Hippocampal formation (tissue), 2 donors: ENCODE measurements at places on chromosomes 16 and 17.

DNA sequence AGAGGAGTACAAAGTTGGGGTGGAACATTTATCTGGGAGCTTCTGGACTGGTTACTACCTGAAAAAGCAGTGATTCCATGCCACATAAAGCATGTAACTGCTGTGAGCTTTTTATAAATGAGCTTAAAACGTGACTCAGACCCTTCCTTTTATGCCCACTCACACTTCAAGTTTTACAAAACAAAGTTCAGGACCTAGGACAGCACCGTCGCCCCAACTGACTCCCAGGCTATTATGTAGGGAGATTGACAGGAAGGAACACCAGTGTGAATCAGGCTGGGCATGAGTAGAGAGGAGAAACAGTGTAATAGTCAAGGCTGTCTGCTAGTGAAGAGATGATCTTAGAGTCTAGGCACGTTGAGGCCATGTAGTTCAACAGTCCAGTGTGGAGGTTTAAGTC, 91.6 kb upstream of the DNAH9 start:
- no peak for DNase-seq

DNA sequence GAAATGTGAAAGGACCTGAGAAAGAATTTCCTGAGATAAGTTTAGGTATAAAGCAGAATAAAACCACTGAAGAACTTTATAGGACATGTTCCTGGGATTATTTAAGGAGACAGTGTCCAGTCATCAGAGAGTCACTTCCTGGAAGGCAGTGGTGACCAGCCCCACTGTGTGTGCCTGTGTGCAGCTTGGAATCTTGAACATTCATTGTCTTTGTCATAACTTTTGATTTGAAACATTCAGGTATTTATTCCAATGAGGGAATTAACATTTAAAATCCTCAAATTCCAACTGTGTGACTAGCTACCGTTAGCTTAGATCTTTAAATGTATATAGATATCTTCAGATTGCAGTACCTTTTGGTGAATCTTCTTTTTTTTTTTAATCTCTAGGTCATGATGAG, 61.7 kb upstream of the MRC2 start:
- DNase-seq = no peak

DNA sequence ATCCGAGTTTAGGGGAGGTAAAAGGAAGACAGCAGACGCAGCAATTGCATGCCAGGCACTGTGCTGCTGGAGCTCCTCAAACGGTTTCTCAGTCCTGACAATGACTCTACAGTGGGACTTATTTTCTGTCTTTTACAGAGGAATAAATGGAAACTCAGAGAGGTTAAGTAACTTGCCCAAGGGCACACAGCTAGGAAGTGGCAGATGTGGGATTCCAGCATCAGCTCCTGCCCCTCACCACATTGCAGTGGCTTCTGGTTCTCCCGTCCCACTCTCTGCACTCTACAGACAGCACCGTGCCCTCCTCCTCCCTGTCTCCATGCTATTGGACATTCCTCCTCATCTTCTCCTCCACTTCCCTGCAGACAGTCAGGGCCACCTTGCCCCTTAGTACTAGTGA, 74.2 kb upstream of the KSR1 start:
- DNase-seq = no peak

- no peak for DNase-seq
These were observed 308.4 kb downstream of the ZFHX3 start for GRCh38 chr16:72739577-72739976.

GRCh38 chr16:28534542-28535373, 4.0 kb downstream of the NUPR1 start:
- no peak for DNase-seq

DNA sequence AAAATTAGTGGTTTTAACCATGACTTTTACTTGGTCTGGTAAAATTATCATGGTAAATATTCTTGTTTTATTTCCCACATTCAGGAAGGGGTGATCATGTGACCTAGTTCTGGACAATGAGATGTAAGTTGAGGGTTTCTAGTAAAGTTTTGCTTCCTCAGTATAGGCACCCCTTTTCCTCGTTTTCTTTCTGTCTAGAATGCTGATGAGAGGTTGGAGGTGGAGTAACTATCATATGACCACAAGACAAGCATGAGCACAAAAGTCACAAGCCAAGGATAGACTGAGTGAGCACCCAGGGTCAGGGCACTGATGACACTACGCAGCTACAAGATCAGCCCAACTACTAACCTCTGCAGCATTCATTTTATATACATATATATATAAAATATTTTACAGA, 53.9 kb downstream of the MYO1D start:
- no peak for DNase-seq

- DNase-seq = no peak
These were observed 123.5 kb upstream of the CACNG5 start for GRCh38 chr17:66711401-66711800.

GRCh38 chr17:64154313-64154695, 24.4 kb upstream of the ERN1 start:
- DNase-seq = no peak

DNA sequence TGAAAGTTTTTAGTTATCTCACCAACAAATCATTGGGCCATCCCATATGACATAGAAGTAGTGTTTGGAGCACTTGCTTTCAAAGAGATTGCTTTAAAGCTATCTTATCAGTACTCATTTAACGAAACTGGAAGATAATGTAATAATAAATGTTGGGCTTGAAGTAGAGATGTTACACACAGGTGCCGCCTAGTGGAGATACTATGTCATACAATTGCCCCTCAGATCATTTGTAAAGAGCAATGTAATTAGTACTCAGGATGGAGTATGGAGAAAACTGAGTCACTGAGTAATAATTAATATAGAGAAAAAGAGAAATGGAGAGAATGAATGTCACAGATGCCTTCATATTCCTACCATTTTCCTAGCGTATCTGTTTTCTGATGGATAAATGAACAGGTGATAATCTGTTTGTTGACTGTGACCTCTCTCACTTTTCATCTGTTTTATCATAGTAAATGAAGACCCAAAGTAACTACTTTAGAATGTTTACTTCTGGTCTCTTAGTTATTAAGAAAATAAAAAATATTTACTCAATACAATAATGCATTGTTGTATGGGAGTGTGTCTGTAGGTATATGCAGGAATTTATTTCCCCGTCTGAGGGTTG, 80.4 kb downstream of the EFCAB5 start:
- peak; percentile 0 for DNase-seq

DNA sequence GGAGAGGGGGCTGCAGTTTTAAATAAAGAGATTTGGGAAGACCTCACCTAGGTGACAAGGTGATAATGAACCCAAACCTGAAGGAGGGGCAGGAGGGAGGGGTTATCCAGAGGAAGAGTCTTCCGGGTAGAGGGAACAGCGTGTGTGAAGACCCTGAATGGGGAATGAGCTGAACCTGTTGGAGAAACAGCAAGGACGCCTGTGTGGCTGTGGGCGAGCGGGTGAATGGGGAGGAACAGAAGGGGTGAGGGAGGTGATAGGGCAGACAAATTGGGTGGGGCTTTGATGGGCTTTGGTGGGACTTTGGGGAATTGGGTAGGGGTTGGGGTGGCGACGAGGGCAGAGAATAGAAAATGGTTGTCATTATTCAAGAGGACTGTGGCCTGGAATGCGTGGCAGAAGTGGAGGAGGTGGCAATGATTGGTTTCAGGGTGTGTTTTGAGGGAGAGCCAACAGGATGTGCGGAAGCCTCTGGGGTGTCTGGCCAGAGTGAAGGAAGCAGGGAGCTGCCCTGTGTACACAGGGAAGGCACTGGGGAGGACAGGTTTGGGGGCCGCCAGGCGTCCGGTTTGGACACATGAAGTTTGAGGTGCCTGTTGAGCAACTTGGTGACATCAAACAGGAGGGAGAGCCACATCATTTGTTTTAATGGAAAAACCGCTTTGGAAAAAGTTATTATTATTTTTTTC, 48.7 kb downstream of the NKD1 start:
- no peak for DNase-seq

DNA sequence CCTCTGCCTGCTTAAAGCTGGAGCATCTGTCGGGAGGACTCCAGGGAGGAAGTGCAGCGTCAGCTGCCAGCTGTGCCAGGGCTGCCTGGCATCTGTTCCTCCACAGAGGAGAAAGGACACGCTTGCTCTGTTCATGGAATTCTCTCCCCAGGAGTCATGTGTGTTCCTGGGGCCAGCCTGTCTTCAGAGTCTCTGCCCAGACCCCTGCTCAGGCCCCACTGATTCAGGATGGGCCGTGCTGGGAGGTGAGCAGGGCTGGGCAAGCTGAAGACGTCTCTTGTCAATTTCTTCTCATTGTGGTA, 24.2 kb downstream of the CRISPLD2 start:
- DNase-seq = no peak

- no peak for DNase-seq
These were observed 10.4 kb downstream of the LLGL1 start for GRCh38 chr17:18235743-18236256.

GRCh38 chr17:8105957-8106398, 12.3 kb downstream of the ALOXE3 start:
- DNase-seq = no peak

DNA sequence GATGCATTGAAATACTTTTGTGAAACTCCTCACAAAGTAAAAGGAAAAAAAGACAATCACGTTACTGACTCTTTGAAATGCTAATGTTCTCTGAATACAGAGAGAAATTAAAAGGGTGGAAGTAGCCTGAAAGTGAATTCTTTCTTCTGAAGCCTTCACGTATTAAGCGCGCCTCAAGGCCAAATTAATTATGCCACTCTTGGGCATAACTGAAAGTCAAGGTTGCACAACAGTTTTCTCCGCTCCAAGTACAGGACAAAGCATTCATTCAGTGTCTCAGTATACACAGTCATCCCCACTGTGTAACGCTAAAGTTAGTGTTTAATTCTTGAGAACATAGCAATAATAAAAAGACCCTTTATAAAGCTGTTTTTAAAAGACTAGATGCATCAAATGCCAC, 21.5 kb downstream of the PARN start:
- DNase-seq = no peak

GRCh38 chr16:72174726-72175125, 2.8 kb upstream of the PMFBP1 start:
- DNase-seq = no peak

DNA sequence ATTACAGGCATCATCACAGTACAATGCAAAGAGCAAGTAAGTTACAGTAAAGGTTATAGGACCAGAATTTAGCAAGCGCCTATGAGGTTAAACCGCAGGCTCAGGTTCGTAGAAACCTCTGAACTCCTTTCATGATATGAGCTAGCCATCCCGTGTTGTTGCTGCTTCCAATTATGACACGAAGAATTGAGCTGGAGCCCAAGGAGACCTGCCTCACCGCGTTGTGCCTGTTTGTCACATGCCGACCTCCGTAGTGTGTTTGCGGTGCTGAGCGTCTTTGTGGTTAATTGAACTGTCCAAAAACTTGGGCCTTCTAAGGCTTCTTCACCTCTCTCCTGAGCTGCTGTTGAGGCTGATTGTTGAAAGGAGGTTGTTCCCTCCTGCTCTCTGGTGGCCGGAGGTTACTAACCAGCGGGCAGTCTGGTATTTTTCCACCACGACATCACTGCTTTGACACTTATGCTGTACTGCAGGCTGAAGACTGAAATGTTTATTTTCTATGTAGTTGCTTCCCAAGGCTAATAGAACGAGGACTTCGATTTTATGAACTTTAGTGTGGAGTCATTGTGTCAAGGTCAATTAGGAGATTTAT, 67.5 kb downstream of the SEC14L1 start:
- peak; percentile 58 for DNase-seq

- DNase-seq = no peak
These were observed 76.9 kb downstream of the CYB561 start for GRCh38 chr17:63369233-63369632.

DNA sequence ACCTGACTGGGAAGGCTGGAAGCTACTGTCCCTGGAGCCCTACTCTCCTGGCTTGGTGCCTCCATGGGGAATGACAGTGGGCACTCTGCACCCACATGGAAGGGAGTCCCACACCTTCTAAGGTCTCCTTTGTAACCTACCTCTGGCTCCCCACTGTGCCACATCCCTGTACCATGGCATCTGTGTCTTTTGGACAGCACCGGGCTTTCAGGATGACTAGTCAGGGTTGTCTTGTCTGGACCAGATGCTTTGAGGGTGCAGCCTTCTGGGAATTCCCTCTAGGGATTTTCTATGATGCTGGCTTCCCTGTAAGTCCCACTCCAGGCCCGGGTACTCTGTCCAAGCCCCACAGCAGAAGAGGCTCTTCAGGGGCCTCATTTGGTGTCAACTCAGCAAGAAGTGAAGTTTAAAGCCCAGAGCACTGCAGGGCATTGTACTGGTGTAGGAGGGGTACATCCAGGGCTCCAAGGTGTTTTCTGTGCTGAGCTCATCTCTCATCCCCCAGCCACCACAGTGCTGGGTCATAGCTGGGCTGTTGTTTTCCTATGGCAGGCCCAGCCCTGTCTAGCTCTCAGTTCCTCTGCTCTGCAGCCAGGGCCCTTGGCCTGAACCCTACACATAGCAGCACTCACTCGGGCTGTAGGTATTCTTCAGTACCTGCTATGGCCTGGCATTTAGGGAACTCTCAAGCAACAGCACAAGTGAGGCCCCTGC, 255.3 kb downstream of the CPPED1 start:
- DNase-seq = no peak

DNA sequence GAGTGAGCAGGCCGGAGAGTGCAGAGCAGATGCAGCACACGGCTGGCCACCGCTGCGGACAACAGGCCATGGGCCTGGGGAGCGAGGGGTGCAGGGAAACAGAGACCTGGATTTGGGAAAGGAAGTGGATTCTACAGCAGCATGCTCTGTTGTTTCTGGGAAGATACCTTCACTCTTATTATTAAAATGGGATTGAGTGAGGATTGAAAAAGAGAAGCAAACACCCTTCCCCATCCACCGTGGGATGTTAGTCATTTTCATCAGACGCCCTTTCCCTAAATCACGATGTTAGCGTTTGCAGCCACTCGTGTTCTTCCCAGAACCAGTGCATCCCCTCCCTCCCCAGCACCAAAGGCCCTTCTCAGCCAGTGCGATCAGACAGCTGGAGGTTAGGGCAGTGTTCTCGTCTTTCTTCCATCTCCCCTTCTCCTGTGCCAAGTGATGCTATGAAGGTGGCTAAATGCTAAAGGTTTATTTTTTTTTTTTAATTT, 196.5 kb upstream of the CHMP6 start:
- no peak for DNase-seq

DNA sequence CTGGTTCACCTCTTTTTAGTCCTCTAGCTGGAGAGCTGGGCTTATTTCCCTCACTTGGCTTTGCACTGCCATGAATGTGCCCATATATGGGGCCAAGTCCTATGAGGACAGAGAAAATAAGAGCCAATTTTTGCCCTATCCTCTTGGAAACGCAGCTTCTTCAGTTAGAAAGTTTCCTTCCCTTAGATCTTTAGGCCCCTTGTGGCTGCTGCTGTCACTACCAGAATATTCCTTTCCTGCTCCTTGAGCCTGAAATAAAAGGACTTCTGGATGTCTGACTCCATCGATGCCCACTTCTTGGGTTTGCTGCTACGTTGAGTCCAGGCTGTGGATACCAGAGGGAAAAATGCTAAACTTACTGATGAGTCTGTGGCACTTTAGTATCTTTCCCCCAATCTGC, 487.1 kb downstream of the GRIN2A start:
- DNase-seq = no peak

GRCh38 chr16:89522287-89522686, 14.1 kb downstream of the SPG7 start:
- DNase-seq = no peak

- DNase-seq = no peak
These were observed 24.0 kb downstream of the GSG1L start for GRCh38 chr16:28039493-28039892.
